BJ (cell line): ENCODE measurements at places on chromosomes 6 and 20.

- no peak for DNase-seq
These were observed 2.8 kb upstream of the MYO6 start for GRCh38 chr6:75746221-75746620.

- no peak for DNase-seq
These were observed 10.9 kb upstream of the VSTM2L start for GRCh38 chr20:37892001-37892400.

DNA sequence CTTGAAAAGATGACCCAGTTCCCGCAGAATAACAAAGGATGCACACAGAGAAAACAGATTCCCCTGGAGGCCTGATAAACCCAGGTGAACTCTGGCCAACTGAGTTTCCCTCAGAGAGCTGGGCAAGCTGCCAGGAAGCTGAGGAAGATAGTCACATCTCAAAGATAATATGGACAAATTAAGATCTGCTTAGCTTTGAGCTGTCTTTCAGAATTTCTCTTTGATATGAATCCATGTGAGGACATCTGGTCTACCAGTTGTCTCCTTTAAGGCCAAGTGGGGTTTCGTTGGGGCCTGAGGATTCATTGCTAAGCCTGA, 59.5 kb downstream of the ID4 start:
- no peak for DNase-seq

- DNase-seq, result no peak
These were observed 294.3 kb upstream of the MAN1A1 start for GRCh38 chr6:119643876-119644275.

DNA sequence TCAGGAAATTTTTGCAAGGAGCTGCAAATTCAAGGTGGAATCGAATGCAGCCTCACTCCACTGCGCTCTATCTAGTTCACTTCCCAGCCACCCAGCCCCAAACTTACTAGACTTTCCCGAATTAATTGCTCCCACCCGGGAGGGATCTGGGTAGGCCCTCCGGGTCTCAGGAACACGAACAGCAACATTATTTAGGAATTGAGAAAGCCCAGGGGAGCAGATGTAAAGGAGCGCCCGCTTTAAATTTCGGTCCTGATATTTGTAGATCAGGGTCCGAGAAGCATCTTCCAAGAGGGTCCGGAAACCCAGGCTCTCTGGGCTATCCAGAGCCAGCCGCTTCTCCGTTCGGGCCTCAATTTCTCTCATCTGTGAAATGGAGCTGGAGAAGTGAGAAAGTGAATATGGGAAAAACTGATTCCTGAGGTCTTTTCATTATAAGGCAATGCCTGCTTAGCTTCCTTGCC, 490 bp upstream of the ID1 start:
- no peak for DNase-seq

GRCh38 chr6:66522864-66523263, 815.8 kb upstream of the EYS start:
- DNase-seq, result no peak

DNA sequence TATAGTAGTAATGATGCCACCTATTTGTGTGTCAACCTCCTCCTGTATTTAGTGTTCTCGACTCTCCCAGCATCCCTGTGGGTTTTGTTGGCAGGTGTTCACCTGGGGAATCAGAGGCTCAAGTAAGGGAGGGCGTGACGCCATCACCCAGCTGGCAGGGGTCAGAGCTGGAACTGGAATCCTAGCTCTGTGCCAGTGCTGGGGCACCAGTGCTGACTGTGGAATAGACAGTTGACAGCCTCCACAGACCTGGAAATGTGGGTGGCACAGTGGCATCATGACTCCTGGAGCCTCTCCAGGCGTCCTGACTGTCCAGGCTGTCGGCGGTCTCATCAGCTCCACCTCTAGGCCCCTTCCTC, 102.8 kb downstream of the SYCP2 start:
- DNase-seq, result no peak

DNA sequence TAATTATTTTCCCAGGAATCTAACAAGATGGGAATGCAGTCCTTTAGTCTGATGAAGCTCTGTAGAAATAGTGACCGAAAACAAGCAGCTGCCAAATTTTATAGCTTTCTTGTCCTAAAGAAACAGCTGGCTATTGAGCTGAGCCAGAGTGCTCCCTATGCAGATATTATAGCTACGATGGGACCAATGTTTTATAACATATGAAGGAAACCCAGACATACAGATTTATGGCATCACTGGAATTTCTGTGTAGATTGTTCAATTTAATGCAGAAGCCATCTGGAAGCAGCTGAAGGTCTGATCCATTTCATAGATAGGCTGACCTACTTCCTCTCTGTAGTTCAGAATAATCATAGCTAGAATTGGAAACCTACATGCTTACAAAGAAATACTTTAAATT, 11.8 kb upstream of the SNPH start:
- no peak for DNase-seq

DNA sequence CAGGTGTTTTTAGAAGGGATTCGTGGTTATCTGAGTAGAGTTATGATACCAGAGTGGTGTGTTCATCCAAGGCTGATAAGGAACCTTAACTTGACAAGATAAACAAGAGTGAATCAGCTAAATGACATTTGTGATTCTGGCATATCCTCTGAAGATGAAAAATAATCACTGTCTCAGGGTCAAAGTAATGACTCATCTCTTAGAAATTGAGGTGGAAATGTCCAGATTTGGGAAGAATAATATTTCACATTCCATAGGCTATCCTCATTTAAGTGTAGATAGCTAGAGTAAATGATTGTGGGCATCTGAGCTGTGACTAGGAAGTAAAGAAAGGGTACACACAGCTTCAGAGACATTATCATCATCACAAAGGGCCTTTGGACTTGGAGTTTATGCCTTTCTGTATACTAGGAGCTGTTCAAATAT, 255.7 kb downstream of the GJA1 start:
- DNase-seq, result no peak
